ENCODE measurements at places on chromosomes 13 and 19.
A peak's percentile ranks its signal among the peaks of the same experiment; 100 is the strongest.

DNA sequence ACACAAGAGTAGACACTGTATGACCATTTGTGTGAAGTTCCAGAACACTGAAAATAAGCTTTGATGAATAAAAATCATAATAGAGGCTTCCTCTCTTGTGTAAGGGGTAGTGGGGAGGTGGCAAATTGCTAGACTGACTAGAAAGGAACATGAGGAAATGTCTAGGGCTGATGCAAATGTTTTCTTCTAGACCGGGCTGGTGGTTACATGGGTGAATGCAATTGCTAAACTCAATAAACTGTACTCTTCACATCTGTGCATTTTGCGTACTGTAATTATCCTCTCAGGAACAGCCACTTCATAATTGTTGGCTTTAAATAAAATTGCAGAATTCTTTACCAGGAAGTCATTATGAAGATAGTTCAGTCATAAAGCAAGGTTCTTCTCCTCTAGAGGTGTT lies 5.2 kb upstream of the KBTBD7 start:
- no peak for DNase-seq

GRCh38 chr19:57374179-57374578 lies 10.8 kb downstream of the TRAPPC2B start:
- DNase-seq: no peak

DNA sequence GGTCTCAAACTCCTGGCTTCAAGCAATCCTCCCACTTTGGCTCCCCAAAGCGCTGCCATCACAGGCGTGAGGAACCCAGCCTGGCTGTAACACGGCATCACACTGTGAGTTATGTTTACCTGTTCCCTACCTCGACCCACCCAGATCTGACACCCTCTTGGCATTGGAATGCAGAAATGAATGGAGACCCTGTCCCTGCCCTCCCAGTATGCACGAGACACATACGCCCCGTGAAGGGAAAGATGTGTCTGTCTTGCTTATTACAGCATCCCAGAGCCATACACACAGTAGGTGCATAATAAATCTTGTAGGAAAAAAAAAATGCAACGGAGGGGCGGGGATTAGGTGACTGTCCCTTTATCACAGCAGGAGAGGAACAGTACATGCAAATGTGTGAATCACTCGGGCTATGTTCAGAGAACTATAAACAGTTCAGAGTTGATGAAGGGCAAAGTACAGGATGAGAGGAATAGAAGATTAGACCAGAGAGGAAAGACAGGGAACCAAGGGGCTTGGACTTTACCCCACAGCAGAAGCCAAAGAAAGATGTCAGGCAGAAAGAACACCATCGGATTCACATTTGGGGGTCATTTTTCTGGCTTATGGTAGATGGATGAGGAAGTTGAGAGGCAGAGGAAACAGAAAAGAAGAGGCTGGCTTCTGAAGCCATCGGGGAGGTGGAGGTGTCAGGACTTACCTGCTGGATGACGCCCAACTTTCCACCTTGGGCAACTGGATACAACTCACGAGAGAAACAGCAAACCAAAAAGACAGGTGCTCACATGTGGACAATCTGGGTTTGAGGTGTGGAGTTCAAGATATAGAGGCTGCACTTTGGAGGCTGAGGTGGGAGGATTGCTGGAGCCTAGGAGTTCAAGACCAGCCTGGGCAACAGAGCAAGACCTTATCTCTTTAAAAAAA lies 94.3 kb downstream of the INSR start:
- no peak for DNase-seq

DNA sequence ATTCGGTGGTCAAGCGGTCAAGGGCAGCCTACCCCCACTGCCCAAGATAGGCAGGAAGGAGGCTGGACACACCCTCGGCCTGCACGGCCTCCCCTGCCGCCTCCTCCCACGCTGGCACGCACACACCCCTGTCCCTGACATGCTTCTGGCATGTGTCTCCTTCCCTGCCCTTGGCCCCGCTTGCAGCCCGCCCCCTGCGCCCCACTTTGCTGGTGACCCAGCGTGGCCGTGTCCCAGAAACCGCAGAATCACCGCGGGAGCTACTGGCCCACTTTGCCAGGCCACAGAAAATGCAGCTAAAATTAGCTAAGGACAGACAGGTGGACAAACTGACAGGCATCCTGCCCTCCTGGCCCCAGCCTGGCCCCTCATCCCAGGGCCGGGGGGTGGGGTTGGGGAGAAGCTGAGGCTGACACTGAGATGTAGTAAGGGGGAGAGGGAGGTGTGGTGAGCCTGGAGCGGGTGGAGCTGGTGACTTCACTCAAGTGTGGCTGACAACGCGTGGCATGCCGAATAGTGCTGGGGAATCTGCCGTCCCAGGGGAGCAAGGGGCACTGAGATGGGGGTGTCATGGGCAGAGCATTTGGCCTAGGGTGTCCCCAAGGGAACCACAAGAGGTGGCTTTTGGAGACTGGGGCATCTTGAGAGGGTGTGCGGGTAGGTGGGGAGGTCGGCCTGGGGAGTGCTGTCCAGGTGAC lies 2.4 kb downstream of the SHANK1 start:
- no peak for DNase-seq

GRCh38 chr13:109785141-109785891 lies 1.1 kb downstream of the IRS2 start:
- peak; percentile 50 for DNase-seq

DNA sequence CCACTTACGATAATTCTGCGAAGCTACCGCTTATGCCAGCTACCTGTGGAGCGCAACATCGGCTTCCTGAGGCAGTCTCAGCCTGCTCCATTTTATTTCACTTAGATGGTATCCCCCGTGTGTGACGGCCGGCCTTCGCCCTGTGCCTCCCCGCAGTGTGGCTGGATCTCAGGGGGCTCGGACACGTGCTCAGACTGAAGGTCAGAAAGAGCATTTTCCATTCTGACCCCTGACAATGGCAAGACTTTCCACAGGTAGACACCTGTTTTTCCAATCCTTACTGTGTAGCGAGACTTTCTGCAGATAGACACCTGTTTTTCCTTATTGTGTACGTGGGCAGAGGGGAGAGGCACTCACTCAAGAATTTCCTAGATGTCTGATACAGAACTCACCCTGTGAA lies 52.7 kb downstream of the ATP11A start:
- no peak for DNase-seq
